ENCODE measurements at places on chromosomes 2 and 18.

- DNase-seq: no peak
These were observed 58.8 kb downstream of the PARD3B start for GRCh38 chr2:204604061-204604460.

GRCh38 chr2:54403512-54404238, 52.5 kb upstream of the SPTBN1 start:
- DNase-seq: no peak

GRCh38 chr2:172372436-172372835, 55.0 kb upstream of the ITGA6 start:
- no peak for DNase-seq

DNA sequence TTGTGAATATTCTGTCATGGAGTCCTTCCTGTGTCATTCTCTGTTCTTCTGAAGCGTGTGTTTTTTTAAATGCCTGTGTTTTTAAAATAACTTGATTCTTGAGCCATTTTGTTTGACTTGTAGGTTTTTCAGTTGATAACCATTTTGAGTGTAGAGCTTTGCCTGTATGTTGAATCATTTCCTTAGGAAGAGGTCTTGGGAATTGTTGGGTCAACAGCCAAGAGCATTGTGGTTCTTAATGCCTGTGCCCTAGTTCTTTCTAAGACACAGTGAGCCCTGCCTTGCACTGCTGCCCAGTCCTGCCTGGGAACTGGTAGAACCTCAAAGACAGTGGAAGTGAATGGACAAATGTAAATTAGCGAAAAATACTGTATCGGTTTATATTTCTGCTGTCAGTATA, 25.9 kb downstream of the RAB12 start:
- DNase-seq: no peak

DNA sequence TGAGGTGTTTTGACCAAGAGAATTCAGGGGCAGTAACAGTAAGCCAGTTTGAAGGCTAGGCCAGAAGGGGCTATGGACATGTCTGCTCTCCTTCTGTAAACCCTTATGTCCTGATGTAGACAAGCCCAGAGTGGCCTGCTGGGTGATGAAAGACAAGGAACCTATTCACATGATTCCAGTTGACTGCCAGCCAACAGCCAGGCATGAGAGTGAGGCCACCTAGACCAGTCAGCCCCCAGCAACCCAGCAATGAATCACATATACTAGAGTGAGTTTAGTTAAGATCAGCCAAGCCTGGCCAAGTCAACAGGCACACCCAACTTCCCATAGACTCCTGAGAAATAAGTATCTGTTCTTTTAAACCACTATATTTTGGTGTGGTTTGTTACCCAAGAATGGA, 1889.7 kb upstream of the CELF4 start:
- DNase-seq: no peak

DNA sequence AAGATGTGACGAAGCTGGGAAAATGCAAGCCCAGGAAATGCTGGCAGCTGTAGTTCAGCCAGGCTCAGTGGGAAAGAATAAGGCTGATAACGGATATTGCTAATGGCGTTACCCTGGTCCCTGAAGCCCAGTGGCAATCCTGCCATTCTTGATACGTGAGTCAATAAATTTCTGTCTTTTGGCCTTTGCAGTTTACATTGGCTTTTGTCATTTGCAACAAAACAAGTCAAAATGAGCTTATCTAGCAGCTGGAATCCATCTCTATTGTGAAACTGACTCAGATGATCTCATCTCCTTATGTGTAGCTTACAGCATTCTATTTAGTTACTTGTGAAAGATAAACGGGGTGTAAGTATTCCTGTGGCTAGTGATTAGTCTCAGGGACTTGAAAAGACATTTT, 43.8 kb downstream of the ARL6IP6 start:
- DNase-seq: no peak

- DNase-seq: no peak
These were observed 53.5 kb downstream of the ATL2 start for GRCh38 chr2:38323623-38324022.

DNA sequence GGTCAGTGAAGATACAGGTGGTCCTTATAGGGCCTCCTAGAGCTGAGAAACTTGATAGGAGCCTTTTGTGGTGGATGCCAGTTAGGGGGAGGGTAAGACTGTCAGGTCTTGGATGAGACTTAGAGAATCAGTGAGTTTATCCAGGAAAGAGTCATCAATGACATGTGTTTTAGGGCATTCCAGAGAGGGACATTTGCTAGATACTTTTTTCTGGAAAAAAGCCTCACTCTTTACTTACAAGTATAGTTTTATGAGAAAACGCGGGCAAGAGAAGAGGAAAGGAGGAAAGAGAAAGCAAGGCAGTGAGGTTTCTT, 24.5 kb upstream of the MSGN1 start:
- no peak for DNase-seq

GRCh38 chr18:45008694-45009413, 328.2 kb downstream of the SETBP1 start:
- DNase-seq: no peak

- DNase-seq: no peak
These were observed 1090.2 kb upstream of the PIK3C3 start for GRCh38 chr18:40864846-40865245.

DNA sequence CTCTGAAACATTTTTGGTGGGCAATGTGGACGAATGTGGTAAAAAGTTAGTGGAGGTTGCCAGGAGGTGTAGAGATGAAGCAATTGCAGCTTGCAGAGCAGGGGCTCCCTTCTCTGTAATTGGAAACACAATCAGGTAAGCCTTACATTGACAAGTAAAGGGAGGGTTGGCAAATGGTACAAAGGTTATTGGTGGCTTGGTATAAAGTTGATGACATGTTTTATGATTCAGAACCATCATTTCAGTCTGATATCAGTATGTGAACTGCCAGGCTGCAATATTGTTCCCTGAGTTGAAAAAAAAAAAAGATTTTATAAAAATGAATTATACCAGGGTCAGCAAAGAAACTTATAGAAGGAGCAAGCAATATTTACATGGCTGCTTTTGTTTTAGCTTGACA, 14.4 kb upstream of the DLX1 start:
- no peak for DNase-seq
